Urothelium cell line (cell line): ENCODE measurements at places on chromosomes 12 and 14.

GRCh38 chr14:80260645-80261044, 49.3 kb upstream of the DIO2 start:
- DNase-seq: no peak

DNA sequence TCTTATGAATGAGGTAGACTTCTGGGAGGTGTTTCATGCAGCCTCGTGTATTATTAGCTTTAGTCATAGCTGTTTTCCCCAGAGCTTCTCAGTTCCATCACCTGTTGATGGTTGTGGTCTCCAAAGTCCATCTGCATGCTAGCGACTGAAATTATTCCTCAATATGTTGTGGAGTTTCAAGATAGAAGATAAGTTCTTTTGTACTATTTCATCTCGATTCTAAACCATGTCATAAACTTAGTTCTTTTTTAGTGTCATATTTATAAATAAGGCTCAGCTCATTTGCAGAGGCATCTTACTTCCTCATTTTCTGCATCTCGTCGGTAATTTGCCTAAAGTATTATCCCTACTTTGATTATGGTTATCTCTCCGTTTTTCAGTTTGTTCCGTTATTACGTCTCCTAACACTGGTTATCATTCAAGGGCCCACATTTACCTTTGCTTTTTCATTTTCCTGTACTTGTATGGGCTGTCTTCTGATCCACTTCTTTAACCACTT, 119.1 kb downstream of the ITPR2 start:
- no peak for DNase-seq

DNA sequence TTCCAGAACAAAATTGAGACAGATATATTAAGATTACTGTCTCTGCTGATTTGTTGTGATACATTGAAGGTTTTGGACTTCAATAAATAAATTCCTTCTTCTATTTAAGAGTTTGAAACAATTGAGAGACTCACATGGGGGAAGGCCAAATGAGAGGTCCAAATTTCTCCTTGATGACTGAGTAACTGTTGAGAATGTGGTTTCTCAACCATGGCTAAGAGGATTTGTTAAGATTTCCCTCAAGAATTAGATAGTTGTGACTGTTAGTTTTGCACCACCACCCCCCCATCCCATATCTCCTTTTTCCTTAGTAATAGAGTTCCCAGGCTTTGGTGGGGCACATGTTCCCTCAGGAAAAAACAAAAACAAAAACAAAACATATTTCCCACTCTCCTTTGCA, 47.7 kb upstream of the IGF1 start:
- DNase-seq: no peak

DNA sequence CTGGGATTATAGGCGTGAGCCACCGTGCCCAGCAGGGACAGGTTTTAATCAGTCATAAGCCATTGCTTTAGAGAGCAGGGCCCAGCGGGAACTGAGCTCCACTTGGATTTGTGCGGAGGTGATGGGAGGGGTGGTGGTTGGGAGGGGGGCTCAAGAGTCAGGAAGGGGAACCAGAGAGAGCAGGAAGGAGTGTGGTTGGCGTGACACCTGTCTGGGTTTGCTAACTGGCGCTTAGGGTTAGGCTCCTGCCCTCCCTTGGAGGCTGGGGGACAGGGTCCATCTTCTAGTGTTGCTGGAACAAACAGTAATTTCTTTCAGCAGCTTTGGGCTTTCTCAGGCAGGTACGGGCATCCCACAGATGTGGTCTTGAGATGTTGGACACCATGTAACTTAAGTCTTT, 7.5 kb upstream of the ALDH2 start:
- no peak for DNase-seq

- no peak for DNase-seq
These were observed 281.7 kb upstream of the G2E3 start for GRCh38 chr14:30277268-30277667.

- DNase-seq: peak; percentile 83
These were observed at the start of gene CACNB3 for GRCh38 chr12:48817873-48818830. Gene CACNB3 (plus strand): TSS chr12:48818496. CDS start chr12:48818930, 434 bp downstream.

DNA sequence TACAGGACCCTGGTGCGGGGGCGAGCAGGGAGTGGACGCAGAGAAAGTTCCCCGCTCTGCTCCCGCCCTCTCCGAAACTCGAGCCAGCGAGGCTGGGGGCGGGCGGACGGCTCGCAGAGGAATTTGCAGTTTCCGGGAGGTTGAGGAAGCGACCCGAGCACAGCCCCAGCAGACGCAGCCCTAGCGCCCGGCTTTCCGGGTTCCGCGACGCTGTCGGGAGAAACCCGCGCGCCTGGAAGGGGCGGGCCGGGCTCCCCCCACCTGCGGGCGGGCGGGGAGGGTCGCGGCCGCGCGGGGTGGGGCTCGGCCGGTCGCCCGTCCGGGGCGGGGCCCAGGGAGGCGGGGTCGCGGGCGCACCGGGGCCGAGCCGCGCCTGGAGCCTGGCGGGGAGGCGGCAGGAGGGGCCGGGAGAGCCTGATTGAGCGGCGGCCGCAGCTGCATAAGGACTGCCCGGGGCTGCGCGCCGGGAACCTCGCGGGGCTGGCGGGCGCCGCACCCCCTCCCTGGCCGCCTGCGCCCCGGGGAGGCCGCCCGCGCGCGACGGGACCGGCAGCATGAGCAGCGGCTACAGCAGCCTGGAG, at the start of gene RASSF3:
Gene RASSF3, plus strand, starts transcription at position 417 of the 581 bp plus-strand sequence. Its CDS starts 138 bp downstream, at position 555.
- peak; percentile 80 for DNase-seq

GRCh38 chr12:3277306-3277943, 200.2 kb downstream of the TSPAN9 start:
- no peak for DNase-seq

DNA sequence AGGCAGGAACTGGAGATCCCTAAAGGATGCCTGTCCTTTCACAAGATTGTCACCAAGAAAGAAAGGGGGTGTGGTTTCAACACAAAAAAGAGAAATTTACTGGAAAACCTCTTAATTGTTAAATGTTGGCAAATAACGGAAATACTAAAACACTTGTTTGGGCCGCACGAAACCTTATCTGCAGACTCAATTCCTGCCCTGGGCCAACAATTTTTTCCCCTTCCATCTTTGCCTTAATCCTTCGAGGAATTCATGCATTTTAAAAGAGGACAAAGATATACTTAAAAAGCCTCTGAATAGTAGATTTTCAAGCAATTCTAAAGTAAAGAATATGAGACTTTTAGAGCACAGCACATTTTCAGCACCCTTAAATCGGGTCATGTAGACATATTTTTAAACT, 366.2 kb downstream of the DUSP6 start:
- DNase-seq: no peak

DNA sequence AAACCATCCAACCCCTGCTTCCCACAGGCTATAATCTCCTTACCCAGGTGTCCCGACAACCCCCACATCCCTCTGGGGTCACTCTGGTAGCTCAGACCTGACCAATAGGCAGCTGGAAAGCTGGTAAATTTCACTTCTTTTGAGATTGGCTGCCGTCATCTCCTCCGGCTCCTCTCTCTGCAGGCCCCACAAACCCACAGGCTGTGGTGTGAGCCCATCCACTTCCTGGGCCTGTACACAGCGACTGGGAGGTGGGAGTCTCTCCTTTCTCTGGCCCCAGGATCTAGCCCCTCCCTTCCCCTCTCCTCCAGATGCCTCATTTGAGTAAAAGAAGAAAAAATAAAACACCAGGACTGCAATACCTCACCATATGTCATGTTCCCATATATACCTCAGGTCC, 709 bp downstream of the INHBC start:
- DNase-seq: no peak

- no peak for DNase-seq
These were observed 642.3 kb downstream of the RPS29 start for GRCh38 chr14:48943913-48944312.

GRCh38 chr14:23361763-23362162, 3.2 kb downstream of the EFS start:
- no peak for DNase-seq

GRCh38 chr12:111260732-111261131, 108.2 kb downstream of the PHETA1 start:
- DNase-seq: no peak

DNA sequence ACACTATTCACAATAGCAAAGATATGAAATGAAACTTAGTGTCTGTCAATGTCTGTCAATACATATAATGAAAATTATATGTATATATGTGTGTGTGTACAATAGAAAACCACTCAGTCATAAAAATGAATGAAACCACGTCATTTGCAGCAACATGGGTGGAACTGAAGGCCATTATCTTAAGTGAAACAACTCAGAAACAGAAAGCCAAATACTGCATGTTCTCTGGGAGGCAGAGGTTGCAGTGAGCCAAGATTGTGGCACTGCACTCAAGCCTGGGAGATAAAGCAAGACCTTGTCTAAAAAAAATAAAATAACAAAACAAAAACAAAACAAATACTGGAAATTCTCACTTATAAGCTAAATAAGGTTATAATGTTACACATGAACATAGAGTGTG, 16.7 kb upstream of the E2F7 start:
- no peak for DNase-seq

DNA sequence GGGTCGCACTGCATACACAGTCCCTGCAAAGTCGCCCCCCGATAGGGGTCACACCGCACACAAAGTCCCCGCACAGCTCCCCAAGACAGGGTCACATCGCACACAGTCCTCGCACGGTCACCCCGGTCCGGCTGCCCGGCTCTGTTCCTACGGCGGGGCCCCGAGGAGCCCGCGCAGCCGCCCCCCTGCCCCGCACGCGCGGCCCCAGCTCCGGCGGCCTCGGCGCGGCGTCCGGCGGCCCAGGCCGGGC, 300 bp downstream of the SSH1 start:
- DNase-seq: no peak

DNA sequence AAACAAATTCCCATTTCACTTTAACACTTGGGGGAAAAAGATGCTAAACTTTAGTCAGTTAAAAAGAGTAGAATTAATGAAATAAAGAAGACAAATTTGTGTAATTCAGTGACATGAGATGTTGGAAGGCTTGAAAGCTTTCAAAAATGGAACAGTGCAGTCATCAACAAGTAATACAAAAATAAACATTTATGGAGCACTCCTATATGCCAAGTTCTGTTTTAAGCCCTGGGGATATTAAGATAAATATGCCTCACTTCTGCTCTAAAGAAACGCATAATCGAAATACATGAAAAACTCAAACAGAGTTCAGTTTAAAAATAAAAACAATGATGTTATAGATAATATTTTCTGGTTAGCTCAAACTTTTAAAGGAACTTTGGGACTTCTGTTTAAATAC, 93.0 kb downstream of the KCNH5 start:
- DNase-seq: no peak

DNA sequence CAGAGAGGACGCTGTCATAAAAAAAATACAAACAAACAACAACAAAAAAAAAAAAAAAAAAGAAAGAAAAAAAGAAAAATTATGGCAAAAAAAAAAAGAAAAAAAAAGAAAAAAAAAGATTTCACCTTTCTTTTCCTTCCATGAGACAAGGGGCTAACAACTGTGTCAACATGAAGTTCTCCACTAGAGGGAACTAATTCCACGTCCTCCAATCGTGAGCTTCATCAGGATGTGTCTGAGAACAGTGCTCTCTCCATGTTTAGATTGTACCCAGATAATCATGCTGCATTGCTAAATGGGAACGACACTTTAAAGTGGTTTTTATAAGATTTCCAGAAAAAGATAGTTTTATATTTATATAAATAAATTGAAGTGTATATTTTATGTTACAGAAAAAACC, 96.2 kb upstream of the PTPRB start:
- peak; percentile 54 for DNase-seq
